NCI-H2081 (cell line): ENCODE measurements at places on chromosomes 1 and 21.

GRCh38 chr1:31681415-31681814, 22.4 kb downstream of the COL16A1 start:
- DNase-seq = no peak

DNA sequence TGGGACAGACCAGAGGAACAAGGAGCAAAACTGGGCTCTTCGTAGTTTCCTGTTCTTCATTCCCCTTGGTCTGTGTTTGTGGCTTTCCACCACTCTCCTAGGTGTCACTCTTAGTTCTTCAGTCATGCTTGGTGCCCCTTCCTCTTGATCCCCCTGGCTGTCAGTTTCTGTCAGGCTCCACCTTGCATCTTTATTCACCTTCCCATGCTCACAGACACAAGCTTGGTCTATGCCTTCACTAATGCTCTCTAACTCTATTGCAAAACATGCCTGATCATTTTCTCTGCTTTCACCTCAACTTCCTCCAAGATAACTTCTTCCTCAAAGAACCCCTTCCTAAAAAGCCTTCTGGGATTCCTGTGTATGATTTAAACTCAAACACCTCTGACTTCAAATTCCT, 122.9 kb downstream of the GLUL start:
- no peak for DNase-seq

- DNase-seq = no peak
These were observed 12.9 kb downstream of the RCAN1 start for GRCh38 chr21:34602061-34602460.

DNA sequence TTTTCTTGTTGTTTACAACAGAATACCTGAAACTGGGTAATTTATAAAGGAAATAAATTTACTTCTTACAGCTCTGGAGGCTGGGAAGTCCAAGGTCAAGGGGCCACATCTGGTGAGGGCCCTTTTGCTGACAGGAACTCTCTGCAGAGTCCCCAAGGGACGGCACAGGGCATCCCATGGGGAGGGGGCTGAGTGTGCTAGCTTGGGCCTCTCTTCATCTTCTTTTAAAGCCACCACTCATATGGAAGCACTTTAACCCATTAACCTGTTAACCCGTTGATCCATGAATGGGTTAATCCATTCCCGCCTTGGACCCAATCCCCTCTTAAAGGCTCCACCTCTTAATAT, 76.3 kb downstream of the OBSCN start:
- no peak for DNase-seq

GRCh38 chr1:241457421-241457820, 62.1 kb downstream of the FH start:
- no peak for DNase-seq

DNA sequence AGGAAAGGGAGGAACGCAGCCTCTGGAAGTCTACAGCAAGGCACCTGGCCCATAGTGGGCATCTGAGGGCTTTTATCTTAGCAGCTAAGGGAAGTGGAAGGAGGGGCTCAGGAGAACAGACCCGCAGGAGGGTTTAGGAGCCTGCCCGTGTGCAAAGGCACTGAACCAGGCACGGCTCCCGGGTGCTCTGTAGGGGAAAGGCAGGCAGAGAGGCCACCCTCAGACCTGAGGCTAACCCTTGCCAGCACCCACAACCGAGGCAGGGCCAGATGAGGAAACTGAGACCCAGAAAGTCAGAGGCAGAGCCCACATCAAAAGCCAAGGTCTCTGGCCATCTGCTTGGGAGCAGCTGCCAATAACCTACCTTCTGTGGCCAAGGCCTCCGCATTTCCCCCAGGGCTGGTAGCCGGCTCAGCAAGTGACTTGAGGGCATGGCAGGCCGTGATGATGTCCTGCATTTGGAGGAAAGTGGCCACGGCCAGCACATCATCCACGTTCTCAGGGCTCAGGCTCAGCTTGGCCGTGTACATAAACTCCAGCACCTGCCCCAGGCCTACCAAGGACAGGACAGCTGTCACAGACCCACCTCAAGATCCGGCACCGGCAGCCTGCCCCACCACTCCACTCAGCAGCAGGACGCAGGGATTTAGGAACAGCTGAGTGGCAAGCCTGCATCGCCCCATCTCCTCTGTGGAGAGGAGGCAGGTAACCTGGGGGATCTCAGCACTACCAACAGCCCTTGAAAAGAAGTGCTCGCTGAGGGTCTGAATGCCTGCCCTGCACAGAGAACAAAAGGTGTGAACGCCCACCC, 29.1 kb downstream of the ZBTB17 start:
- DNase-seq = no peak

DNA sequence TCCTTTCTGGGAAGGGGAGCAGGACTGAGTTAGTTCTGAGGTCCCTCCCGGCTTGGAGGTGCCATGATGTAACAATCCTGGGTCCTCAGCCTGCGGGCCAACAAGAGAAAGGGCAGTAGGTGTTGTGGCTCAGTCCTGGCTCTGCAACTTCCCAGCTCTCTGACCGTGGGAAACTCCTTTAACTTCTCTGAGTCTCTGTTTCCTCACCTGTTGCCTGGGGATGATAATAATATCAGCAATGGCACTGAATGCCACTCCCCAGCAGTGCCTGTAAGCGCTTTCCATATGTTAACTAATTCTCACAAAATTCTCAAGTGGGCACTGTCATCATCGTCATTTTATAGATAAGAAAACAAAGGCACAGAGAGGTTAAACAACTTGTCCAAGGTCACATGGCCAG, 2.3 kb downstream of the PADI3 start:
- no peak for DNase-seq

DNA sequence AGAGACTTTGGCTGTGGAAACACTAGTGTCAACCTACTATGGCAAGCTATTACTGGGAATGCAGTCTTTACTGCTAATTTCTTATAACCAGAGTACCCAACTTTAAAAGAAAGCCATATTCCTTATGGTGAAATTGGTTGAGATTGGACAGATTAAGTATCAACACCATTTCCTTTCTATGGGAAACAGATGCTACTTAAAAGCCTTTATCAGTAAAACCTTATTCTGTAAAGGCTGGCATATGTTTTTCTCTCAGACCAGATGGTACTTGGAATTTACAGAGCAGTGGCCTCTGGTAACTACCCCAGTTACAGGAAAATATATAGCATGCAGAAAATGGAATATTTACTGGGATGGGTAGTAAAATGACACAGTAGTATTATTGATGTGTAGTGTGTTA, 18.8 kb downstream of the IFI44 start:
- DNase-seq = no peak

GRCh38 chr1:19606817-19607642, 37.1 kb upstream of the NBL1 start:
- DNase-seq = no peak

DNA sequence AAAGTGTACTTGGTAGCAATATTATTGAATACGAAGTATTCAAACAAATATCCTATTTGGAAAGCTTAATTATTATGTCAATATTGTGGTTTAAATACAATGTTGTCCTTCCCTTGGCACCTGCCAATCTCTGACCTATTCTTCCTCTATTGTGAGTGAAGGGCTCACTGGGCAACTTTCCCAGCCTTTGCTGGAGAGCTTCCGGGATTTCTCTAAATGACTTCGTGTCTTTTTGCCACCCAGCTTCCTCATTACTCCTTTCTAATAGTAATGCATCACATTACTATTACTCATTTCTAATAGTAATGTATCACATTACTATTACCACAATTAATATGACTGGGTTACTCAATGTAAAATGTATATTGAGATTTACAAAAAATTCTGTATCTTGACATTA, 880.6 kb downstream of the BRINP3 start:
- peak; percentile 82 for DNase-seq

DNA sequence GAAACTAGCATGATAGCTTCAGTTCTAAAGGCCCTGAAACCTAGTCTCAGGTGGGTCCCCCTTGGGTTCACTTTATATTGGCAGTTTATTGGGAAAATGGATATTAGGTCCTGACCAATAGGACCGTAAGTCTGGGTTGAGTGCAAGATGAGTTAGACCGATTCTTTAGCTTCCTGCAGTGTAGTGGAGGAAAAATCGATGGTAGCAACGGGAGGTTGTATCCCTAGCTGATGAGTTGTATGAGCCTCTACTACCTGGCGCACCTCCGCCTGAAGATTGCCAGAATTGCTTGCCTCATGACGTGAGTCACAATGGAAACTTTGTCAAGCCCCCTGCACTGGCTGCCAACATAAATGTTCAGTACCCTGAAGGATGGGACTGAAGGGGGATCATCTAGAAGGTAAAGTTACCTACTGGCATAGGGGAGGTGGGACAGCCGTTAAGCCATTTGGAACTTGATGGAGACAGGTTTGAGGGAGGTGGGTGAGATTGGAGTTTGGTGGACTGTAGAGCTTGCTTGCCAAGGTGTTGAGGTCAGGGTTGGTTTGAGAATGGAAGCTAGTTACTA, 3.9 kb downstream of the RCC1 start:
- DNase-seq = no peak

DNA sequence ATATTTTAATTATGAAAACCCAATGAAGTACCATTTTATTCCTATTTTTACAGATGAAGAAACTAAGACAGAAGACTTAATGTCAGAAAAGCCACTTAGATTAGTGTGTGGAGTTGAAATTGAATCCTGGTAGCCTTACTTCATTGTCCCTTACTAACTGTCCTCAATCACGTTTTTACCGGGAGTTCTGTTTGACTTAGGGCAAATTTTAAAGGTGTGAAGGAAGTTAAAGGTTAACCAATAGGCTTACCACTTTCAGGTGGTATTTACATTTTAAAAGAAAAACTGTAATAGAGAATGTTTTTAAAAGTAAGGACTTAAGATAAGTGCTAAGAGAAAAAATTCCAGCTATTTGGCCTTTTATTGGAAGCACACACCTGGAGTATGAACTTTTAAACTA, 12.4 kb downstream of the RRP15 start:
- DNase-seq = no peak

- no peak for DNase-seq
These were observed 9.4 kb upstream of the ACTRT2 start for GRCh38 chr1:3011631-3012455.

DNA sequence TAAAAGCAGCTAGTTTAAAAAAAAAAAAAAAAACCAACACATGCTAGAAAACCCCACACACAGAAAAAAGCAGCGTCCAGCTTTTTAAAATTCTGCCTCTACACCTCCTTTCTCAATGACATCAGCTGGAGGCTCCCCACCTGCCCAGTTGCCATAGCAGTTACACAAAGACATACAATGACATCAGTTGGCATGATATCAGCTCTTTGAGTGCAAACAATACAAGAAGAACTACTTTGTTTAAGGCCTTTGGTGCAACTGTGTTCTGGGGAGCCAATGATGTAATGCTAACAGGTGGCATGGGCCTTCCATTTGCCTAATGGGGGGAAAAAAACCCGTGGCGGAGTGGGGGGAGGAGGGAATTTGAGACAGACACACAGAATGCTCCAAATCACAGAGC, 32.9 kb downstream of the DUSP10 start:
- DNase-seq = peak; percentile 99
